GM12892 (cell line): ENCODE measurements at places on chromosomes 2 and 18.

DNA sequence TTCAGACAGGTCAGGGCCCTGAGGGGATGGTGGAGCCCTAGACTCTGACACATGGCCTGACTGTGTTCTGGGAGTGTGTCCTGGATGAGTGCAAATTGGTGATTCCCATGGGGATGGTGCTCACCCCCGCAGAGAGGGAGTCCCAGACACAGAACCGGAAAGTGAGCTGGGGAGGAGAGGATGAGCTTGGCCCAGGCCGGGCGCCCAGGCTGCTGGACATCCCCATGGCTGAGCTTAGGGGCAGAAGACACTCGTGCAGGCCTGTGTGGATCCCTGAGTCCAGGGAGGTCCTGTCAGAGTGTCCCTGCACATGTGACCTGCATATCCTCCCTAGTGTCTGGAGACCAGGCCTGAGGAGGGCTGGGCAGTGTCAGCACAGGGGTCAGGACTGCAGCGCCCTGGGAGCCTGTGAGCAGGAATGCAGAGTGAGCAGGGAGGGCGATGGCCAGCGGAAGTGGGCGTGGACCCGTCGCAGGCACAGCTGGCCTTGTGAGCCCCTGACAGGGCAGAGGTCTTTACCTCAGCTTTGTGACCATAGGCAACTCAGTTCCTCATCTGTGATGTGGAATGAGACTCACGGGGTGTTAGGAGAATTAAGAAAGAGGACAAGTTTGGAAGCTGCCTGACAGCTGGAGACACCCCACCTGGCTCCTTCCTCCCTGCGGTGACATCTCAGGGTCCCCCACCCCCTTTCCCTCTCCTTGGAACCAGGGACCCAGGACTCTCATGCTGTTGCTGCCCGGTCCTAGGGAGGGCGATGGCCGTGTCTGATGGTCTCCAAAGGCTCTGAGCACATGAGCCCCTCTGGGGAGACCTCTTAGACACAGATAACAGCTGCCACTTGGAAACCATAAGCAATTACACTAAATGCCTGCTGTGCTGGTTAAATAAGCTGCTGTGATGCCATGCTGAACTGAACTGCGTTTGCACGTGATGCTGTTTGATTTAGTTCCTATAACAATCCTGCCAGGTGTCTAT lies 62.6 kb upstream of the HS6ST1 start:
- no peak for DNase-seq

GRCh38 chr2:133982256-133982655 lies 271.6 kb upstream of the MGAT5 start:
- DNase-seq = no peak

- DNase-seq = no peak
These were observed 275.1 kb downstream of the SETBP1 start for GRCh38 chr18:44955825-44956224.

- no peak for DNase-seq
These were observed 523.8 kb upstream of the TNP1 start for GRCh38 chr2:217383620-217384019.

DNA sequence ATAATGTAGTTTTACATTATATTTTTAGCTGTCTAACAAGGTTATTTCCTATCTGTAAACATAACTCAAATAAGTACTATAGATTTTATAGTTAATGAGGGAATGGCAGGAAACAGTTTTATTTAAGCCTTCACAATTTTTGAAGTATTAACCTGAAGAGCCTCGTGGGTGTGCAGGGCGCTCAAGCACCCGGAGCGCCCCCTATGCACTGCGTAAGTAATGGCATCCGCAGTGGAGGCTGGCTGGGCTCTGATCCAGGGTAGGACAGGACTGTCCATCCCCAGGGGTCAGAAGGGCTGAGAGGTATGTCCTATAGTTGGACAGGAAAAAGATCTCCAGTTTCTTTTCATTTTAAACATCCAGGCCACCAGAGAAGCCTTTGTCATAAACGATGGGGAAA lies 8.2 kb upstream of the GBX2 start:
- DNase-seq = no peak

- no peak for DNase-seq
These were observed 903 bp downstream of the KCNG3 start for GRCh38 chr2:42492691-42493467.

DNA sequence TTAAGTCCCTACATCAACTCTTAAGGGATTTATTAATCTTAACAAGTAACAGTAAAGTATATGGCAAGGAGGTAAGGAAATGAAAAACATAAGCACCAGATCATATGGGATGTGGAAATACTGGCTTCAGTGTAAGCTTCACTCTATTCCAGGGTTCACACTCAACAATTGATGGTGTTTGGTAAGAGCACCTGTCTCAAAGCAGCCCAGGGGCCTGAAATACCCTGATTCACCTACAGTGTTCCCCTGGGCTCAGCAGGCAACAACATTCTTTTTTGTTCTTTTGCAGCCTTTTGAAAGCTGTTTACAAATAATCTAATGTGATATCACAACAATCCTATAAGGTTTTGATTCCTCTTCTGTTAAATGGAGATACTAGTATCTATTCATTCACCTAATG lies 1.2 kb upstream of the MLPH start:
- no peak for DNase-seq

DNA sequence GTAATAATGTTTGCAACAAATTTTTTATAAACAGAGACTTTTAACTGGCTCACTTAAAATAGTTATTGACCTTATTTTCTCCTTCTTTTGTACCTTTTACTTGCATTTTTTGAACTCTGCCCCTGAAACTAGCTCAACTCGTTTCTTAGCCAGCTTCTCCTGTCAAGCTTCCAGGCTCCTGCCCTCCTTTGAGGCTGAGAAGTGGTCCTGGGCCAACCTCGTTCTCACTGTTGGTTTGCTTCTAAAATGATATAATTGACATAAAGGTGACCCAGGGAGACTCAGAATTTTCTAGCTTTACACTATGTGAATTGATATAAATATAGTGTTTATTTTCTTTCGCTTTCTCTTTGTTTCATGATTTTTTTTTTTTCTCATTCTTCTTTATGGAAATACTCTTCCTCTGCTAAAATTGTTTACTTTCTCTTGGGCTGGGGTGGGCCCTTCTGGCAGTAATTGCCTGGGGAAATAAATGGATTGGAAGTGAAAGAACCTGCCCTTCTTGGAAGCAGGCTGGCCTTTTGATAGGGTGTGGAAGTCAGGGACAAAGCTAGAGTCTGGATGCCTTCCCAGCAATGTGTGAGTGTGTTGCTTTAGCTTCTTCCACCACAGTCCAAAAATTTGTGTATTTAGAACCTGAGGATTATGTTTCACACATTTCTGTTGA lies 30.7 kb downstream of the GPD2 start:
- DNase-seq = no peak

DNA sequence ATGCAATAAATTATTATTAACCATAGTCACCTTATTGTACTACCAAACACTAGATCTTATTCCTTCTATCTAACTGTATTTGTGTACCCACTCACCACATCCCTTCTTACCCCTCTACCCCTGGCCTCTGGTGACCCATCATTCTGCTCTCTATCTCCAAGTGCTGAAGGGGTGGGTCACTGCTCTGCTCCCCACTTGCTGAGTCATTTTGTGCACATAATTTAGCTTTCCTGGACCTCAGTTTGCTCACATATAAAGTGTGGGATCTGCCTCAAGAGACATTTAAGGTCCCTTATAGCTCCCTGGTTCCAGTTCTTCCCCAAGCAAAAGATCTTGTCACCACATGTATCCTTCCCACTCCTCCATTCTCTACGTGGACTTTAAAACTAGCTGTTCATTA lies 169.4 kb downstream of the ZNF385B start:
- no peak for DNase-seq

DNA sequence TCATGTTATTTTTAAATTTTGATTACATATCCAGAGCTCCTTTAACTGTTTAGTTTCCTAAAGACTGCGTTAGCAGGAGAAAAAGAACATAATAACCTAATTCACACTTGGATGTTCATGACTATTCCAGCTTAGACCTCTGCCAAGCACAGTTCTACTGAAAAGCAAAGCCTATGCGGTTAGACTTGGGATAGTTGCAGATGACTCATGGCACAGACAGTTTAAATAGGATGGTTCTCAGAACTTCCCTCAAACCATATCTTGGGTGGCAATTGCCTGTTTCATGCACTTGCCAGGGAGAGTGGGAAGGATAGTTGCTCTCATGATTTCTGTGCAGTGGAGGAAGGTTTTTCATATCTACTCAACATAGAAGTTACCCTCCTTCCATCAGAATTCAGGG lies 149.7 kb upstream of the KLHL29 start:
- DNase-seq = no peak

- no peak for DNase-seq
These were observed 13.5 kb downstream of the SPOPL start for GRCh38 chr2:138515092-138515491.

DNA sequence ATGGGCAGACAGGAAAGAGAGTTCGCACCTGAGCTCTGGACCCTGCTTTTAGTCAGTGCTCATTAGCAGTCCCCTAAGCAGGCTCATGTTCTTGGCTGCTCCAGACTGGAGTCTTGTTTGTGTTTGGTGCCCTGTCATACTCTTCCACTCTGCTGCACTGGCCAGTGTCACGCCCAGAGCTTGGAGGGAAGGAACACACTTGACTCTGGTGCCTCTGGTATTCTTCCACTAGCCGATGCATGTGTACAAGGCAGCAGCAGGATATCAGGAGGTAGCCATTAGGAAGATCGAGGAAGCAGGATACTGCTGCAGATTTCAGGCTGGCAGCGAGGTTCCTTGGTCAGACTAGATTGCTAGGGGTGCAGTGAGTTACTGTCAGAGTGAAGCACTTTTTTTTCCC lies 81.4 kb upstream of the B3GNT2 start:
- no peak for DNase-seq

DNA sequence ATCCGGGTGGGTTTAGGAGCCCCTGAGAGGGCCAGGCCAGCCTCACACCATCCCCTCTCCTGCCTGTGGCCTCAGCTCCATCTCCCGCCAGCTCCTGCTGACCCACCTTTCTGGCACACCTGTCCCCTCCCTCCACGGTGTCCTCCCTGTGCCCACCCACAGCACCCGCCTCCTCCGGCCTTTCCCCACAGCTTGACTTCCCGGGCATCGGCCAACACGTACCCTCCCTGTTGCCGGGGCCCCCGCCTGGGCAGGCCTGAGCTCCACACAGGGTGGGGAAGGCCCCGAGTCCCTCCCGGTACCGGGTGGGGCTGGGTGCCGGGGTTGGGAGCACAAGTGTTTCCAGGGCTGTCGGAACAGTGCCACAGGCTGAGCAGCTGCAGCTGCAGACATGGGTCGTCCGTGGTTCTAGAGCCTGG lies 6.5 kb downstream of the GPC1 start:
- DNase-seq = no peak

GRCh38 chr2:88831792-88832248 lies 140.3 kb downstream of the RPIA start:
- DNase-seq = peak; percentile 29

- no peak for DNase-seq
These were observed 248.9 kb upstream of the CWC22 start for GRCh38 chr2:180255981-180256380.

DNA sequence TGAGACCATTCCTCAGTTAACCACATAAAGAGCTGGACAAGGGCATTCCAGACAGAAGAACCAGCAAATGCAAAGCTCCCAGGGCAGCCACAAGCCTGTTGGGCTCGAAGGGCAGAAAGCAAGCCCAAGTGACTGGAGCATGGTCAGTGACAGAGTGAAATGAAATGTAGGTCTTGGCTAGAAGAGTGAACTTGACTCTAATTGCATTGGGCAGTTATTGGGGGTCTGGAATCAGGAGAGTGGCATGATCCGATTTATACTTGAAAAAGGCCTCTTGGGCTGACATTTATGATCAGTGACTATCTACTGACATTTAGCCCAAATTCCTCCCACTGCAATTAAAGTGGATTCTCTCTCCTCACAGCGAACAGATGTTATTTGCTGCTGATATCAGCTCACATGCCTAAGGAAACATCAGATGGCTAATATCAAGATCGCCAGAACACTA lies 152.5 kb upstream of the KLF7 start:
- DNase-seq = no peak

DNA sequence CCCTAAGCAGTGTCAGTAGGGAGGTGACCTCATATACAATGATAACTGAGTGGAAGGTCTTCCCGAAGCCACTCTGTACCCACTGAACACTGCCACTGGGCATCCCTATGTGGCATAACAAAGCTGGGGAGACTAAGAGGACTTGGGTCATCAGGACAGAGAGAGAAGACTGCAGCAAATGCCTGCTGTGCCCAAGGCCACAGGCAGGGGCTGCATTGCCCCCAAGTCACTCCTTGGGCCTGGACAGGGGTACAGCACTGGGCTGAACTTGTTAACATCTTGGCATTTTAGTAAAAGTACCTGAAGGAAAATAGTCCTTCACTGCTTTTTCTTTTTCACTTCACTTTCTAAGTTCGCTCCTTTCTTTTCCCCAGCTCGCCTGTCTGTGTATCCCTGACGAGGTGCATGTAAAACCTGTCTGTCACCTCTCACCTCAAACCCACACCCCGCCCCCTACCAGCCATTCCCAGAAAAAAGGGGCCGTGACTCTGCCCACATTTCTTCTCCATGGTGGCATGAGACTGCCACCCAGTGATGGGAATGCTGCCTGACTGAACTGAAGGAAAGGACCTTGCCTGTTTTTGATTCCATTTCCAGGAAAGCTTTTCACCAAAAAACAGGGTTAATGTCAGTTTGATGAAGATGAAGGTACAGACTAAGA lies 62.9 kb downstream of the MTHFD2 start:
- no peak for DNase-seq

DNA sequence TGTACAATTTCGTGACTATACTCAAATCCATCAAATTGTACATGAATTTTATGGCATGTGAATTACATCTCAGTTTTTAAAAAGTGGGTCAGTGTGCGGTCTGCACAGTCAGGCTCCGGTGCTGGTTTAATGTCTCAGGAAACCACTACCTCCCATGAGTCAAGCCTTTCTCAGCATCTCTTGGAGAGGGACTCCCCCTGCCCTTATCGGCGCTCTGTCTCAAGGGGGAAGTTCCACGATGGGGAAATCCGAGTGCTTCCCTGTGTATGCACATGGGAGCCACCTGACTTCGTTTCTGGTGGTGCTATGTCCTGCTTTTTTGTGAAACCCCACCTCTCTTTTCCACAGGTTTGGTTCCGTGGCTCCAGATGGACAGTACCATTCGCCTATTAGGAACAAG lies 72.5 kb downstream of the ACOXL start:
- DNase-seq = peak; percentile 26

GRCh38 chr2:239942090-239942489 lies 83.1 kb downstream of the NDUFA10 start:
- no peak for DNase-seq

DNA sequence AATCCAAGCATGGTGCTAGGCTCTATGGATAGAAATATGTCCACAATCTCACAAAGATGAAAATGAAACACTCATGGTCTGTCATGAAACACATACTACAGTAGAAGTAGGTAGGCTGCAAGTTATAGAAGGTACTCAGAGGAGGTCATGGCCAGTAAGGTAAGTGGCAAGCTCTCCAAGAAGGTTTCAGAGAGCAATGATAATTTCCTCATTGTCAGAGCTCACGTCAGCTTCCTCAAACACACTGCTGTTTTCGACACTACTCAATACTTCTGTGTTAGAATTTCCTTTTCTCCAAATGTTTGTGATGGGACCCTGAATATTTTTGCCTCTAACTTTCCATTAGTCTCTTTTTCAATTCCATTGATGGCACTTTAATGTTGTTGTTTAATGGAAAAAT lies 25.5 kb downstream of the CCDC141 start:
- DNase-seq = no peak
